Cerebellar nuclear complex (tissue), 1 donor: ENCODE measurements at places on chromosomes 11 and 22.

DNA sequence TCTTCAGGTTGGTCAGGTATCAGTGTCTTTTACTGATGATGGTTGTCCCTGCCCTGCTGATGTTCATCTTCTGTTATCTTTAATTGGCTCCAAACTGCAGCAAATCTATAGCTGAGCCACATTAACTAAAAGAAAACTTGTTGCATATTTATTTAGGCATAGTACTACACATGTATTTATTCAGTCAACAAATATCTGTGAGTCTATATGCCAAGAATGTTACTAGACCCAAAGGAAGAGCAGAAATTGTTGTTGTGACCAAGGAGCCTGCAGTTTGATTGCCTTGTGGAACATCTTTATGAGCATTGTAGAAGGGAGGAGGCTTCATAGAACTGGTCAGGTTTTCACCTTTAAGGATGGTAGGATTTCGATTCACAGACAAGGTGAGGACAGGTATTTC is 10.1 kb downstream of the BMAL1 start:
- DNase-seq: no peak

GRCh38 chr11:118046964-118047700 is 29.7 kb upstream of the TMPRSS4 start:
- DNase-seq: no peak

GRCh38 chr22:30143265-30143664 is 63.0 kb downstream of the HORMAD2 start:
- no peak for DNase-seq

GRCh38 chr11:65429068-65429681 is 6.6 kb downstream of the NEAT1 start:
- DNase-seq: no peak

DNA sequence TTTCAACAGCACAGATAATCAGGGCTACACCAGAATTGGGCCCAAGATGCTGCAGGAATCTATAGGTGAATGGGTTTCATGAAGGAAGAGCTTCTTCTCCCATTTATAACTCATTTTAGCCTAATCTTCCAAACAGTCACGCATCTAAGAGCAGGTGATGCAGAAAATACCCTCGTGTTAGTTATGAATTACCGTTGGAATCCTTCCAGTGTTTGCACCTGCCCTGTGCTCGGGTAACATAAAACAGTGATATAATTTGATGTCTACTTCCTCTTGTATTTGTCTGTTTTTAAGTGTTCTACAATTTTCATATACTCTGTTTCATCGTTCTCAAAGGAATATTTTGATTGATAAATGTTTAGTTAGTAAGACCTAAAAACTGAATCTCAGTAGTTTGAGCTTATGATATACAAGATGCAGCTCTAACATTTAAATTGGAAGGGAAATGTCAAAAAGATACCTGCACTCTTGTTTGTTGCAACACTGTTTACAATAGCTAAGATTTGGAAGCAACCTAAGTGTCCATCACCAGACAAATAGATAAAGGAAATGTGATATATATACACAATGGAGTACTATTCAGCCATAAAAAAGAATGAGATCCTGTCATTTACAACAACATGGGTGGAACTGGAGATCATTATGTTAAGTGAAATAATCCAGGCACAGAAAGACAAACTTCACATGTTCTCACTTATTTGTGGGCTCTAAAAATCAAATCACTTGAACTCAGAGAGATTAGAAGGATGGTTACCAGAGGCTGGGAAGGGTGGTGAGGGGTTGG is 42.1 kb downstream of the PPARA start:
- no peak for DNase-seq

- no peak for DNase-seq
Measured at GRCh38 chr22:32799496-32799895, 2.0 kb upstream of the TIMP3 start.

DNA sequence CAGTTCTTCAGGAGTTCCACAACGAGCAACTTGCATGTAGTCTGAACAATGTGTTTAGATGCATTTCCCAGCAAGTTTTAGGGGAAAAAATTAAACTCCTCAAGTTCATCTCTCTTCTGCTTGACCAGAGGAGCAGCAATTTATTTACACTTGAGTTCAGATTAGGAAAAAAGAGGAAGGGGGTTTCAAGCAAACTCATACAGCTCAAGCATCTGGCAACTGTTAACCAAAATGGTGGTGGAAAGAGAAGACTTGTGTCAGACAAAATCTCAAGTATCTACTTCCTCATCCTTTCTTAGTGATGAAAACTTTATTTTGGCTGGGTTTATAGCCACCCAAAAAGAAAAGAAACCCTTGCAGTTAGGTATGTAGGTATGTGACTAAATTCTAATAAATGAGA is 29.1 kb upstream of the PICALM start:
- DNase-seq: no peak

- DNase-seq: no peak
Measured at GRCh38 chr22:37892566-37893335, 13.3 kb upstream of the MICALL1 start.

GRCh38 chr11:1153951-1154493 is 3.7 kb upstream of the MUC5AC start:
- DNase-seq: no peak

DNA sequence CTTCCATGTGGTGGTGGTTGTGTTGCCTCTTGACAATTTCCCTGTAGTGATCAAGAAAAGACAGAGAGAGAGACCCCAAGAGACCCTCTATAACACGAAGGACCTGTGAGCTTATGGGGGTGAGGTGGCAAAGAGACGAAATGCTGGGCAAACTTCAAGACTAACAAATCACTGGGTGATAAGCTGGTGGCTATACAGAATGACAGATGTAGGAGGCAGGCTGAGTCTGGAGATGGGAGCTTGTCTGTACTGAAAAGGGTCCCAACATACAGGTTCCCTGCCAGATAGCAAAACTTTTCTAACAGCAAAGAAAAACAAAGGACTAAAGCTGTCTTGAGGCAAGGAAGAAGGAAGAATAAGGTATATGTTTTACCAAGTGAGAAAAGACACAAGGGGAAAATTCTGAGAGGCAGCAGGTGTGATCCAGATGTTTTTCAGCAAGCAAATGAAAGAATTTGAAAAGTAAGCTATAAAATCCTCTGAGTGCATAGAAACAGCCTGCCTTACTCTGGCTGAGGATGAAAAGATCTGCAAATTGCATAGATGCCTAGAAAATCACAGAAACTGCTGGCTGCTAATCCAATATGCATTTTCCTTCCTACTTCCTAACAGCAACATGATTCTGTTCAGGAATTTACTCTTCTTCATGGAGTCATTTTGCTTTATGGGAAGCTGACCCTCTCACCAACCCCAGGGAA is 21.9 kb upstream of the LYVE1 start:
- DNase-seq: no peak
